ENCODE measurements at places on chromosomes 12 and 14.

DNA sequence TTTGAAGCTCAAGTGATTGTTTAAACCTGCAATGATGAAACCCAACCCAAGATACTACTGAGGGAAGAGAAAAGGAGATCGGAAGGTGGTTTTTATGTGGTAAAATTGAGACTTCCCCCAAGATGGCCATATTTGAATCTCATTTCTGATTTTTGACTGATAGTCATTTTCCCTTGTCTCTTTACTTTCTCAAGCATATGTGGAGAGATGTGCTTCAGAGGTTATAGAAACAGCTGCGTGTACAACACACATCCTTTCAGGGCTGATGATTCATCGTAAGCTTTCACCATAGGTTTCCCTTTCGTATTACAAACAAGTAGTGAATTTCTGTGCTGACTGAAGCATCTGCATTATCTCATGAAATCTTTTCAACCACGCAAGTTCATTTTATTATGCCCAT, 276.2 kb downstream of the EMP1 start:
- DNase-seq = no peak

DNA sequence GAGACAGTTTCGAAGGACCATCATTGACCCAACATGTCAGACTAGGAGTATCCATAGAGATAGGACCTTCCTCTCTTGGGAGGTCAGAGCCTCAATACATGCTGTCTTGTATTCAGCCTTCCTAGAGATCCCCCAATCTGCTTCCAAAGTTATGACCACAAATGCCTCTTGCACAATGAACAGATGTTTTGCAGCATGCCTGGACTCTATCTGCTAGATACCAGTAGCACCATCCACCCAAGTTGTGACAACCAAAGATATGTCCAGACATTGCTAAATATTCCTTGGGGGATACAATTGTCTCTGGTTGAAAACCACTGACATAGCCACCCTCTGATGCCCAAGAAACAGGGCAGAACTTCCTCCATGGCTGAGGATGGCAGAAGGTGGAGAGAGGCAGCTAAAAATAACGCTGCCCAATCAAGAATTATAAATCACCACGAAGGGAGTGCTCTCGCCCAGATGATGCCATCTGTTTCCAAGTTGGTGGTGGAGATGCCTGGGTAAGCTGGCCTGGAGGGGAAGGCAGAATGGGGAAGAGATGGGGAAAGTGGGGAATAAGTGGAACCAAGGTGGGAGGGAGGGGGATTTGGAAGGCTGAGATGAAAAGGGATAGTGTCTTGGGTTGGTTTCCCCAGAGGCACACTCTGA, 42.9 kb upstream of the NOS1 start:
- DNase-seq = no peak

GRCh38 chr12:47841501-47841900, 21.8 kb upstream of the HDAC7 start:
- DNase-seq = no peak

GRCh38 chr14:99904506-99904905, 111.3 kb downstream of the EML1 start:
- no peak for DNase-seq

GRCh38 chr12:26331960-26332359, 136.6 kb downstream of the SSPN start:
- no peak for DNase-seq

DNA sequence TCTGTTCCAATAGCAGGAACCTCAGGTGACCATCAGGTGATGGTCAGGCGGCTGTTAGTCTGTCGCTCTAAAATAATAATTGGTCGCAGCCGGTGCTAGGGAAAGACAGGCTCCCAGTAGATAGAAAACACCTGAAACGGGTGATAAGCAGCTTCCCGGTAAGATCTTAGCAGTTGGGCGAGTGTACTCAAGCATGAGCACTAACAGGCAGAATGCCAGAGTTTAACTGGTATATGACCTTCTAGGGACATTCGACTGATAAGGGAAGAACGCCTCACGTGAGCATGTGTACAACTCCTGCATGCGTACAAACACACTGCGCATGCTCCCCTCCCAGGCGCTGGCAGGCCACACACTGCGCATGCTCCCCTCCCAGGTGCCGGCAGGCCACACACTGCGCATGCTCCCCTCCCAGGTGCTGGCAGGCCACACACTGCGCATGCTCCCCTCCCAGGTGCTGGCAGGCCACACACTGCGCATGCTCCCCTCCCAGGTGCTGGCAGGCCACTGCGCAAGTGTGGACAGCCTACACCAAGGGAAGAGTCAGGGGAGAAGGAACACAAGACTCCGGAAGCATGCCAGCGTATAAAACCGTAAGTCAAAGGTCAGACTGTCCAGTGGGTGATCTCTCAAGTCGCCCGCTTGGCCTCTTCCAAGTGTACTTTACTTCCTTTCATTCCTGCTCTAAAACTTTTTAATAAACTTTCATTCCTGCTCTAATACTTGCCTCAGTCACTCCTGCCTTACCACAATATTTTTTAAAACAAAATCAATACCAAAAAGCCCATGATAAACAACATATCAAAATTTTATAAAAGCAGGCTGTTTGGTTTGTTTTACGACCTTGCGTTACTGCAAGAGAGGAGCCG, 24.5 kb downstream of the GPRC5D start:
- DNase-seq = no peak

DNA sequence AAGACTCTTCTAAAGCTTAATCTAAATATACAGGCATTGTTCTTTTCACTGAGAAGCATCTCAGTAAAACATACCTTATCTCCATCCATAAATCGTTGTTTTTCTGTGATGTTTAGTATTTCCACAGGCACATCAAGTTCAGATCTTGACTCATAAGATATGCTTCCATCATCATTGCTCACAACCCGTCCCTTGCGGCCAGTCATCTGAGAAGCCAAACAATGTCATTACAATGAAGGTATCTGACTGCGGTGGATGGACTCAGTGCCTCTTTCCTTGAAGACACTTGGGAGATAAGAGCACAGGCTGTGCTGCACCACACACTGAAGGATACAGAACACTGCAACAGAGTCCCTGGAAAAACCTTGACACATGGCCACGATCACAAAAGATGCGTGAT, 44.8 kb downstream of the SBNO1 start:
- no peak for DNase-seq

GRCh38 chr12:79071498-79071897, 206.9 kb downstream of the SYT1 start:
- no peak for DNase-seq

DNA sequence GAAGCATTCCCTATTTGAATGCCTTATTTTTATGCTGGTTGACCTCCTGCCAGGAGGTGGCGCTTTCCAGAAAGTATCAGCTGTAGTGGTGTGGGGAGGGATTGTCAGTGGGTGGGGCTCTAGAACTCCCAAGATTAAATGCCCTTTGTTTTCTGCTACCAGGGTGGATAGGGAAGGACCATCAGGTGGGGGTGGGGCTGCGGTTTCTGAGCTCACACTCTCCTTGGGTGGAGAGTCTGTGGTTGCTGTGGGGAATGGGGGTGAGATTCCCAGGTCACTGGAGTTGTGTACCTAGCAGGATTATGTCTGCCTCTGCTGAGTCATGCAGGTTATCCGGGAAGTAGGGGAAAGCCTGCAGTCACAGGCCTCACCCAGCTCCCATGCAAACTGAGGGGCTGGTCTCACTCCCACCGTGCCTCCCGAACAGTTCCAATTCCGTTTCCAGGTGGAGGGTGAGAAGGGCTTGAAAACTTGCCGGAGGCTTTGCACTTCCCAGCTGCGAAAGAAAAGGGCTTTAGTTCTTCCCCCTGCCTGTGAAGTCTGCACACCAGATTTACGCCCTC, 68.3 kb downstream of the ALG10B start:
- no peak for DNase-seq

GRCh38 chr12:70698345-70698744, 61.1 kb upstream of the PTPRB start:
- DNase-seq = no peak

- DNase-seq = no peak
These were observed 8.4 kb upstream of the KANSL2 start for GRCh38 chr12:48690436-48690835.

DNA sequence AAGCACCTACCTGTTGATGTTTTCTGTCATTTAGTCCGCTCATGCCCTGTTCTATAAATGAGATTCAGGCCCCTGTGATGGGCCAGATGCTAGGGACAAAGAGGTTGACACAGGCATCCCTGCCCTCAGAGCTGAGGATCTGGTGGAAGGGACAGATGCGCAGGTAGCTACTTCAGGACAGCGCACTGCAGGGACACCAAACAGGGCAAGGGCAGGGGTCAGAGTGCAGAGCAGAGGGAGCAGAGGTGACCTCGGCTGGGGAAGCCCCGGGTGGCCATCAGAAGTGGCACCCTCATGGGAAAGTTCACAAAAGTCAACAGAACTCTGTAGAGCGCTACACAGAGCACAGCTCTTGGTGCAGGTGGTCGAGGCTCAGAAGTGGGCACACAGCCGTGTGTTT, 5.6 kb upstream of the PNMA1 start:
- DNase-seq = no peak

- DNase-seq = no peak
These were observed 802.0 kb downstream of the C12orf50 start for GRCh38 chr12:87227162-87227561.

GRCh38 chr12:57882575-57882974, 36.0 kb upstream of the CTDSP2 start:
- no peak for DNase-seq

- peak; percentile 11 for DNase-seq
These were observed at the start of gene FAIM2 for GRCh38 chr12:49903700-49904423. TSS of gene FAIM2 (minus strand) at chr12:49903900. CDS start at chr12:49903792, 108 bp downstream.

DNA sequence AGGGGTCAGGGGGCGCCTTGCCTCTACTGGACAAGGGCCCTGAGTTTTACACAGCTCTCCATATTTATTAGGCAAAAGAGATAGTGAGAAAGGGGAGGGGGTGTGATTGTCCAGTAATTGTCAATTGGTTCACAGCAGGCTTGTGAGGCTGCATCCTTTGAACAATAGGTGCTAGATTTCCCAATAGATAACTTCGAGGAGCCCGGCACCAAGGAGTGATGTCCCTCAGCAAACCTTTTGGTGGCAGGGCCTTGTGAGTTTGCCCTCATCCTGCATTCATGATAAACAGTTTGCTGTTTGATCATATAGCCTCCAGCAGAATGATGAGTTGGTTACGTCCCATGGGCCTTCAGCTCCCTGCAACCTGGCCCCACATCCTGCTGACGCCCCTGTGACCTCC, 2.7 kb upstream of the PRIMA1 start:
- no peak for DNase-seq

- DNase-seq = no peak
These were observed 24.8 kb downstream of the SLC25A29 start for GRCh38 chr14:100281286-100282082.

- DNase-seq = no peak
These were observed 71.7 kb upstream of the RAP1B start for GRCh38 chr12:68538726-68539614.

GRCh38 chr14:39398382-39398781, 33.9 kb downstream of the FBXO33 start:
- no peak for DNase-seq

DNA sequence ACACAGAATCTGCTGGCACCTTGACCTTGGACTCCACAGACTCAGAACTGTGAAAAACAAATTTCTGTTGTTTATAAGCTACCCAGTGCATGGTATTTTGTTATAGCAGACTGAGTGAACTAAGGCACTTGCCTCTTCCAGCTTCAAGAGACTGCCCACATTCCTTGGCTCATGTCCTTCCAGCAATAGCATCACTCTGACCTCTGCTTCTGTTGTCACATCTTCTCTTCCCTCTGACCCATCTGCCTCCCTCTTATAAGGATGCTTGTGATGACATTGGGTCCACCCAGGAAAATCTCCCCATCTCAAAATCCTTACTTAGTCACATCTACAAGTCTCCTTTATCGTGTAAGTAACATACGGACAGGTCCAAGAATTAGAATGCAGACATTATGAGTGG, 200.4 kb downstream of the PIK3C2G start:
- no peak for DNase-seq

DNA sequence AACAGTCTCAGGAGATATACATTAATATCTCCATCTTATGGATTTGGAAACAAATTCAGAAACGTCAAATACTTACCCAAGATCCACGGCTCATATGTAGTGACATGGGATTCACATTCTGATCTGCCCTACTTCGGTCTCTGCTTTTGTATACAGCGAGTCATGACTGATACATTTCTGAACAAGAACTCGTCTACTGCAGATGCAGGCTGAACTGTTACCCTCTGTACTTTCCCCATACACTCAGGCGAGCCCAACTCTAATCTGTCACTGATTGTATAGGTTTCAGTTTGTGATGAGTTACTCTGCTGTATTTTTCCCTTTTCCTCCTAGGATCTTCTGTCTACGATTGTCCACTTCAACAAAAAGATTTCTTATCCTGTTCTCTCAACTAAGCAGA, 441.6 kb downstream of the CCDC91 start:
- no peak for DNase-seq

DNA sequence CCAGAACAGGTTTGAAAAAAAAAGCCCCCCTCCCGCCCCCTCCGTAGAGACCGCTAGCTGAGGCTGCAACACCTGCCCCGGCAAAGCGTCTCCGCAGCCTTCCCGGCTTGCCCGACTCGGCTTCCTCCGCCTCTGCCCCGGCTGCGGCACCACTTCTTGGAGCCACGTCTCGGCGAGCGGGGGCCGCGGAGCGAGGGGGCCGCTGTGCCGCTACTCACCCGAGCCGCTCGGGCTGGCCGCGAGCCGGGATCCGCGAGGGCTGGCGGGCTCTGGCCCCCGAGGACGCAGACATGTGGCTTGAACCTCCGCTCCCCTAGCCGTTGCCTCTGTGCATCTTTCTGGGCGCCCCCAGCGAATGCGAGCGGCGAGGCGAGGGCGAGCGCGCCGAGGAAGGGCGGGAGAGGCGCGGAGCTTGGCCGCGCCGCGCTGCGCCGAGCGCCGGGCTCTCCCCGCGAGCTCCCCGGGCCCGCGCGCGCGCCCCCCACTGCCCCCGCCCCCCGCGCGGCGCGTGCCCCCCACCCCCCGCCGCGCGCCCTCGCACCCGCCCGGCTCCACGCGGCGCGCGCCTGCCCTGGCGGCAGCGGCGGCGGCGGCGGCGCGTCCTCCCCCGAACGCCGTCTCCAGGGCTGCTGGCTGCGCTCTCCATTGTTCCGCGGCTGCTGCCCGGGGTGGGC, 249.5 kb downstream of the APAF1 start:
- DNase-seq = no peak

- DNase-seq = no peak
These were observed 30.1 kb downstream of the IFT43 start for GRCh38 chr14:76015668-76016067.

- DNase-seq = no peak
These were observed 77.0 kb upstream of the FOXN3 start for GRCh38 chr14:89493877-89494634.

- no peak for DNase-seq
These were observed 44.8 kb downstream of the SLC17A8 start for GRCh38 chr12:100401660-100402059.

GRCh38 chr12:110039085-110039807, 9.1 kb downstream of the C12orf76 start:
- no peak for DNase-seq

DNA sequence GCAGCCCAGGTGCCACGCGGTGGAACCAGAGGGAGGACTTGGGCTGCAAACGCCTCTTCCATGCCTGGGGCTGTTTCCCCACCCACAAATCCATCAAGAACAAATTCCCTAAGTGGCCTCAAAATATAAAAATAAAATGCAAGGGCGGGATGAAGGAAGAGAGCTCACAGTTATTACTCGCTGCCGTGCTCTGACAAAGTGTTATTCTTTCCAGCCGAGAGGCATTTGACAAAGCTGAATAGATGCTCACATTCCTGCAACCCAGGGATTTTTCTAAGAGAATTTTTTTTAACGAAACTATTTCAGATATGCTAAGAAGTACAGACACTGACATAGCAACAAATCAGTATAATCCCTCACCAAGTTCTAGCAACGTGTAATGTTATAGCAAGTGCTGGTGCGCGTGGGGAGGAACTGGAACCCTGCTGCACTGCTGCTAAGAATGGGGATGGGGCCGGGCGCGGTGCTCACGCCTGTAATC, 70.7 kb downstream of the SCARB1 start:
- DNase-seq = no peak

All from stimulated activated CD4-positive, alpha-beta T cell treated with anti-CD3 and anti-CD28 coated beads, Interleukin-1b, Interleukin-23, amount 100 ng/mL, for 24 hours (primary cell).